ENCODE measurements at places on chromosomes 7 and 10. TPM values are rescaled to one million over a fixed set of nuclear protein-coding genes. Genes with fewer than 3 reads are reported as not detected.

The CRCP gene
- 25.3 TPM for total RNA-seq

The TRIM50 gene
- total RNA-seq, result not detected

The DGKI gene
- total RNA-seq, result not detected

The SPACDR gene
- total RNA-seq, result 0.28 TPM

All from foreskin keratinocyte (primary cell).